ENCODE measurements at places on chromosomes 2 and 18.
A peak's percentile ranks its signal among the peaks of the same experiment; 100 is the strongest.

- peak; percentile 37 for DNase-seq
Observed at GRCh38 chr2:241842620-241843211, 16.0 kb downstream of the PDCD1 start.

- DNase-seq = no peak
Observed at GRCh38 chr2:67036444-67036843, 360.7 kb upstream of the ETAA1 start.

GRCh38 chr18:57863706-57864105 lies 60.6 kb upstream of the ATP8B1 start:
- DNase-seq = no peak

- no peak for DNase-seq
Observed at GRCh38 chr2:177758591-177759371, 313.8 kb downstream of the PDE11A start.

GRCh38 chr2:209331291-209331844 lies 92.5 kb upstream of the MAP2 start:
- DNase-seq = no peak

GRCh38 chr18:59429608-59430007 lies 70.5 kb upstream of the LMAN1 start:
- DNase-seq = no peak

GRCh38 chr2:44201648-44202165 lies 33.0 kb downstream of the PPM1B start:
- DNase-seq = no peak

DNA sequence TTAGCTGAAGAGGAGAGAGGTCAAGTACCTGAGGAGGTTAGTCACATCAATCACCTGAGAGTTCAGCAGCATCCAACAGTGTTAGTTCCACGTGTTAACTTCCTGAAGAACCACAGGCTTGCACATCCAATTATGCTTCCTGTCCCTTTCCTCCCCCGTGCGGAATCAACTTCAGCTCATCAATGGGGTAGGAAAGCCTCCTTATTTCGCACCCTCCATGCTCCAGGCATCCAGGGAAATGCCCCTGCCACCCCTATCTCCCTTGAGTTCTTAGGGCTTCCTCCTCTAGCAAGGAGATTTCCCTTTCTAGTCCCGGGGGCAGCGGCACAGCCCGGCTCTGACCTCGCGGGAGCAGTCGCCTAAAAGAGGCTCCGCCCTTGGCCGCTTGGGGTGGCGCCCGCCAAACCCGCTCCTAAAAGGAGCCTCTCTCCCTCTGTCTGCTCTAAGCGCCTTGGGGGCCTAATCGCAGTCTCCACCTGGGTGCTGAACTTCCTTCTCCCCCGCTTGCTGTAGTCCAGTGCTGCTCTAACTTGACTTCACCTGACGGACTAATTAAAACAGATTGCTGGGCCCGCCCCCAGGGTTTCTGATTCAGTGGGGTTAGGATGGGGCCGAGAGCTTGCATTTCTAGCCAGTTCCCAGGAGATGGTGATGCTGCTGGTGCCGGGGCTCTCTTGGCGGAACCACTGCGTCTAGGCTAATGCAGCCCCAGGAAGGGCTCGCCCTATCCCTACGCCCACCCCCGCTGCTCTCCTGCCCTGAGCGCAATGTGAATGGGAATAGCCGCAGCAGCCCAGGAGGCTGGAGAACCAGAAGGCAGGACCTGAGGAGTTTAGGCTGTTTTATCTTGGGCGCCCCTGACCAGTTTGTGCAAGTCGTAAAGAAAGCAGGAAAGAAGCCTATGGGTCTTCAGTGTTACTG lies 3.4 kb upstream of the TET3 start:
- no peak for DNase-seq

DNA sequence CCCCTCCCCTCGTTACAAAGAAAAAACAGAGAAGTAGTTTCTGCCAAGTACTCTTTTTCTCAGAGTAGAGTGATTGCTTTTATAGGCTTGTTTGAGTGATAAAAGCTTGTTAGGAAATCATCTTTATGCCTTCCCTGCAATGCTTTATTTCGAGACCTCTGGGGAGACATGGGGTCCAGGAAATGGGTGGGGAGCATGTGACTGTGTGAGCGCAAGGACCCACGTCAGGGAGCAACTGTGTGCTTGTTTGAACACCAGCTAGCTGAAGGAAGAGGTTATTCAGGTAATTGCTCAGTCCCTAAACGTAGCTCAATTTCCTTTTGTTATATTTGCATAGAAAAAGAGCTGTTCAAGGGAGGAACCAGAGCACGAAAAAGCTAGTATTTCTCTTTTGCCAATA lies 187.3 kb downstream of the FAM210A start:
- no peak for DNase-seq

- DNase-seq = no peak
Observed at GRCh38 chr18:22670914-22671313, 253.2 kb upstream of the CTAGE1 start.

DNA sequence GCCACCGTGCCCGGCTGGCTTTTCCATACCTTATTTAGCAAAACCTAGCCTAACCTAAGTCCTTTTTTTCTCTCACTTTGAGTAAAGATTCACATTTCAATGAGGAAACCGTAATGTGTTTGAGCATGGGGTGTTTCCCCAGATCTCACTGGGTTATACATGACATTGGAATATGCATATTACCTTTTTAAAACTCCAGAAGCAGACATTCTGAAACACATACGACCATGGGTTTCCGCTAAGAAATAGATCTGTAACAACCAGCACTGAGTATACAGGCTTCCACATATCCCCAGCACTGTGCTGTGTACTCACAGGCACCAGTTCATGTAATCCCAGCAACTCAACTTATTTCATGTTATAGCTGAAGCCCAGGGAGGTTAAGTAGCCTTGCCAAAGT lies 41.0 kb upstream of the FOSL2 start:
- no peak for DNase-seq

- no peak for DNase-seq
Observed at GRCh38 chr2:177573120-177573519, 180.5 kb downstream of the AGPS start.

DNA sequence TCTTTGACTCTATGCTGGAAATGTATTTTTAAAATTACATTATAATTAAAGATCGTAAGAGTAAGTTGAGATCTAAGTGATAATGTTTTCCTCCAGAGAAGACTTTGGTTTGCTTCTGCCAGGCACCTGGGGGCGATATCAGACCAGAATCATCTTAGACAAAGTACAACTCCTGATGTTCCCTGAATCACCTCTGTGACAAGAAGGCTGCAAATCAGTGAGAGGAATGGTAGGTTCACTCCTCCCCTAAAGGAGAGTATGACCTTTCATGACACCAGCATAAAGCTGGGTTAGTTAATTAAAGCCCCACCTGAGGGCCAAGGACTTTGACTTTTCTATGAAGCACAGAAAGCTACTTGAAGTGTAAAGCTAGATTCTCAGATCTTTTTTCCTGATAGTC lies 114.4 kb upstream of the DTNA start:
- DNase-seq = no peak
